ENCODE measurements at places on chromosomes 5 and 9. TPM values are rescaled to one million over a fixed set of nuclear protein-coding genes. Genes with fewer than 3 reads are reported as not detected.

- no peak for DNase-seq
These were observed 132.5 kb downstream of the MVB12B start for GRCh38 chr9:126459126-126459525.

DNA sequence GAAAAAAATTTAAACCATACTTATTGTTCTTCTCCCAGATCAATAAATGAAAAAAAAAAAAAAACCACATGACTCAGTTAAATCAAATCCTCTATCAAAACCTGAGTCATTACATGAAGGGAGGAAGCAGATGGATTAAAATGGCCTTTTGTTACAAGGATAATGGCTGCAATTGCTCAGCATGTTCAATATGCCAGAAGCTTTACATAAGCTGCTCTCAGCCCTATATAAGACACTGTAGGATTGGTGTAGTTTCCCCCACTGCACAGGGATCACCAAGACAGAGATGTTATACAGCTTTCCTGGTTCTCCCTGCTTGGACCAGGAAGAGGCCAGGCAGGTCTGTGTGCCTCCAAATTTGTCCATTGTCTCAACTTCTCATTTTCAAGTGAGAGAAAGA, 101.6 kb upstream of the MAP1B start:
- DNase-seq, result no peak

- DNase-seq, result no peak
These were observed 65.0 kb upstream of the FBXW11 start for GRCh38 chr5:172071309-172071875.

DNA sequence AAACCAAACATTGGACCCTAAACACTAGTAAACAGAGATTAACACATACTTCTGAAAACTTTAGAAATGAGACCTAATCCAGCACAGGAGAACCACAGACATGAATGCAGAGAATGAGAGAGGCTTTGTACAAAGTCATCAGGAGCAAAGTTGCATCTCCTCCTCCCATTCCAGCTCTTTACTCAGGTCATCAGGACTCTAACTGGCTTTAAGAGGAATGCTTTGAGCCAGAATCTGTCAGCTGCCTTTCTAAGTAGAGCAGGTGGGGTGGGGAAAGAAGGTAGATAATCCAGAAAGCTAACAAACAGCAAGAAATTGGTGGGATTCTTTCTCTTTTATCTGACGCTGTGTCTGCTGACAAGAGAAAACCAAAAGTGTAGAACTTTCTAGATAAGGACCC, 582.7 kb upstream of the DMAC1 start:
- no peak for DNase-seq

The TEX48 gene
- not detected for polyA plus RNA-seq
